ENCODE measurements at places on chromosomes 16 and 17.

DNA sequence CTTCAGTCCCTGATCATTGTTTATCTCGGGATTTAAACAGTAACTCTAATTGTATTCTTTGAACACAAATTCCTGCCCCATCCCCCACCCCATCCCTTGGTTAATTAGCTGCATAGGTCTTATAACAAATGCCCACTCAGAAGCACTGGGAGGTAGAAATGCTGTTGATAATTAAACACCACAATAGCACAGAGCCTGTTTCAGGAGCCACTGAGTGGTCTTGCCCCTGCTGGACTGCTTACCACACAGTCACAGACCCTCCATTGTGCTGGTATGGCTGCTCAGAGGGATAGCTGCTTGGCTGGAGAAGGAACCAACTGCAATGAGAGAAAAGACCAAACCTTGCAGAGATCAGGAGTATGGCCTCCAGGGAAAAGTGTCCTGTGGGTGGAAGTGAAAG lies 214.1 kb downstream of the ANKFN1 start:
- DNase-seq, result no peak

DNA sequence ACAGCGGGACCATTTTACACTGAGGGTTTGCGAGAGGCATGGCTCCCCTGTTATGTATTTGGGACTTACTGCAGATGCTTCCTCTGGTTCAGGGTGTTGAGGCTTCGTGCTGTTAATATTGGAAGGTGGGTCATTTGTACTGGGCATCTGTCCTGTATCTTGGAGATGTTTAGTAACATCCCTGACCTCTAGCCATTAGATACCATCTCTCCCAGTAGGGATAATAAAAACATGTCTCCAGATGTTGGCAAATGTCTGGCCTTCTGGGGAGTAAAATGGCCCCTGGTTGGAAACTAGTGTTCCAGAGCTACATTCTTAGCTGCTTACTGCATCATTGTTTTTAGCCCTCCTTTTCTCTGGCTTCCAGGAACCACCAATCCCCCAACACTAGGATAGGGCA lies 388.0 kb downstream of the WWOX start:
- no peak for DNase-seq

- no peak for DNase-seq
These were observed 18.7 kb upstream of the RFFL start for GRCh38 chr17:35082073-35082657.

GRCh38 chr17:64448665-64449512 lies at the start of gene MILR1:
Gene MILR1, plus strand, starts transcription at chr17:64449115. Its CDS starts 54 bp downstream, at chr17:64449169.
- DNase-seq, result no peak

DNA sequence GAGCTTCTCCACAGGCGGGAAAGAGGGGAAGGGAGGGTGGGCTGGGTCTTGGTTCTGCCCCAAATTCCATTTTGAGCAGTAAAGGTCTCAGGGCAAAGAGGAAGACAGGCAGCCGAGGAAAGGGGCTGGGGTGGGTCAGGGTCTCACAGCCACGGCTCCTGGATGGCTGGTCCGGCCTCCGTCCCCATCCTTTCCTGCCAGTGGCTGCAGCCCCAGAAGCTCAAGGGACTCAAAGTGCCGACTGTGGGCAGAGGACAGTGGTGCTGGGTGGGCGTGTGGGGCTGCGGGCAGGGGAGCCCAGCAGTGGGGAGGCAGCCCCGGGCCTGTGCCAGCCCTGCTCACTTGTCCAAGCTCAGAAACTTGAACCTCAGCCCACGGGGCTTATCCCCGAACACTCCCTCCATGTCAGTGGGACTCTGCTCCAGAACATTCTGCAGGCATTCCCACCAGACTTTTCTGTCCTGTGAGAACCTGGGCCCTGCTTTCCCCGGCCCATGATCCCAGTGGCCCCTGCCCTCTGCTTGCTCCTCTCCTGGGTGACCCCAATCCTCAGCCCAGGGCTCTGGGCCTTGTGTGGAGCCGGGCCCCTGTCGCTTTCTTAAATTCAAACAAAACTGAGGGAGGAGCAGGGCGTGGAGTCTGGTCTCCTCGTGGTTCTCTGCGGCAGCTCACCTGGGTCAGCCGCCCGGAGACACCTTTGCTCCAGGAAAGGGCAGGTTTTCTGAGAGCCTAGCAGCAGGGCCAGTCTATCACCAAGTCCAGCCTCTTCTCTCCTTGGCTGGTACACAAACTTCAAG lies 117.8 kb upstream of the METRNL start:
- no peak for DNase-seq

GRCh38 chr17:42509841-42510240 lies 26.2 kb upstream of the NAGLU start:
- DNase-seq, result no peak

- no peak for DNase-seq
These were observed at the start of gene CACNG5 for GRCh38 chr17:66834919-66835454. Gene CACNG5, plus strand, starts transcription at chr17:66835117. Its CDS starts 42,216 bp downstream, at chr17:66877333.

GRCh38 chr17:27834571-27834970 lies 34.2 kb upstream of the NOS2 start:
- no peak for DNase-seq

- no peak for DNase-seq
These were observed 14.0 kb downstream of the AARSD1 start for GRCh38 chr17:42950044-42950783.

- no peak for DNase-seq
These were observed 182.0 kb downstream of the SEC14L1 start for GRCh38 chr17:77322514-77323412.

- DNase-seq, result no peak
These were observed 30.7 kb upstream of the RPTOR start for GRCh38 chr17:80513892-80514291.

DNA sequence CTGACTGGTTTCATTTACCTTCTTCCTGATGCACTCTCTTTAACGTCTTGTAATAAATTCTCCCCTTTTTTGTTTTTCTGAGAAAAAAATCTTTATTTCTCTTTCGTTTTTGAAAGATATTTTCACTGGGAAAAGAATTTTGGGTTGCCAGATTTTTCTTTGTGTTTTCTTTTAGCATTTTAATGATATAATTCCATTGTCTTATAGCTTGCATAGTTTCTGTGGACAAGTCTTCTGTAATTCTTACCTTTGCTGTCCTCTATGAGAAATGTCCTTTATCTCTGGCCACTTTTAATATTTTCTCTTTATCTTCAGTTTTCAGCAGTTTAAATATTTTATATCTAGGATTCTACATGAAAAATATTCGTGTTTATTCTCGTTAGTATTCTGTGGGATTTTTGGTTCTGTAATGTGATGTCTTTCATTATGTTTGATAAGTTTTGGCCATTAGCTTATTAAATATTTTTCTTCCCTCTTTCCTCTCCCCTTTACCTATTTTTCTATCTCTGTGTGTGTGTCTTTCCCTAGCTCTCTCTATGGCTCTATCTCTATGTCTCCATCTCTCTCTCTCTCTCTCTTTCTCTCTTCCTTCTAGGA lies 236.5 kb downstream of the C16orf95 start:
- DNase-seq, result no peak

GRCh38 chr17:37766971-37767370 lies 22.1 kb upstream of the HNF1B start:
- no peak for DNase-seq

- DNase-seq, result no peak
These were observed 27.8 kb downstream of the SGSM2 start for GRCh38 chr17:2365132-2365531.

GRCh38 chr17:14768923-14769322 lies 468.0 kb downstream of the HS3ST3B1 start:
- DNase-seq, result no peak

DNA sequence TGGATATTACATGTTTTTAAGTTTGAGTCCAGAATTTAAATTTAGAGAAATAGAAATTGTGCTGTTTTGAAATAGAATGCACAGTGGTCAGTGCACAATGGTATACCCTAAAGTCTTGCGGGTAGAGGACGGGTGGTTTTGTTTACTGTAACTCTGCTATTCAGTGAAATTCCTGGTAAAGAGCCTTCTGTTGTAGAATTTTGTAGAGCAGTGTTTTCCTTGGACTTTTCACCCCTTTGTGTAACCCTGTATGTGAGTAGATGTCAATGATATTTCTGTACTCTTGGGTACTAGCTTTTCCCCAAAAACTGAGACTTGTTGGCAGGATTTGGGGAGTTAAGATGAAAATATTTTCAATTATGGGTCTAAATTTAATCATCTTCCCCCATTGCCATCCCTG lies 19.5 kb downstream of the IST1 start:
- DNase-seq, result no peak

- no peak for DNase-seq
These were observed at the start of gene CIBAR2 for GRCh38 chr16:85112364-85112763. Gene CIBAR2, minus strand, starts transcription at chr16:85112472. Its CDS starts 120 bp downstream, at chr16:85112352.

DNA sequence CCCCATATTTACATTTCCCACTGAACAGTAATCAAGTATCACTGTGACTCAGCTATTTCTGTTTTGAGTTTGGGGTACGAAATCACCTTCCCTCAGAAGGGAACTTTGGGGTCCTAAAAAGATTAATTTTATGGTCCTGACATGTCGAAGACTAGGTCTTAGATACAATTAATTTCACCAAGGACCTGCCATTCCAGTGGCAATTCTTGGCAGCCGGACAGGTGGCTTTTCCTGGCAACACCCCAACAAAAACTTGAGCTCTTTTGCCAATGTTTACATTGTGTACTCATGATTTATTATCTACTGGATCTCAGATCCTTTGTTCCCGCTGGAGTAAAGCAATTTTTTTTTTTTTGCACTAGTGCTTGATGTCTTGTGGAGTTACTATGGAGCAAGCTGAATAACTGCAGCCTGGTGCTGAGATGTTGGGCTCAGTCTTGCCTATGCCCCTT lies 14.4 kb downstream of the SLFN5 start:
- no peak for DNase-seq

DNA sequence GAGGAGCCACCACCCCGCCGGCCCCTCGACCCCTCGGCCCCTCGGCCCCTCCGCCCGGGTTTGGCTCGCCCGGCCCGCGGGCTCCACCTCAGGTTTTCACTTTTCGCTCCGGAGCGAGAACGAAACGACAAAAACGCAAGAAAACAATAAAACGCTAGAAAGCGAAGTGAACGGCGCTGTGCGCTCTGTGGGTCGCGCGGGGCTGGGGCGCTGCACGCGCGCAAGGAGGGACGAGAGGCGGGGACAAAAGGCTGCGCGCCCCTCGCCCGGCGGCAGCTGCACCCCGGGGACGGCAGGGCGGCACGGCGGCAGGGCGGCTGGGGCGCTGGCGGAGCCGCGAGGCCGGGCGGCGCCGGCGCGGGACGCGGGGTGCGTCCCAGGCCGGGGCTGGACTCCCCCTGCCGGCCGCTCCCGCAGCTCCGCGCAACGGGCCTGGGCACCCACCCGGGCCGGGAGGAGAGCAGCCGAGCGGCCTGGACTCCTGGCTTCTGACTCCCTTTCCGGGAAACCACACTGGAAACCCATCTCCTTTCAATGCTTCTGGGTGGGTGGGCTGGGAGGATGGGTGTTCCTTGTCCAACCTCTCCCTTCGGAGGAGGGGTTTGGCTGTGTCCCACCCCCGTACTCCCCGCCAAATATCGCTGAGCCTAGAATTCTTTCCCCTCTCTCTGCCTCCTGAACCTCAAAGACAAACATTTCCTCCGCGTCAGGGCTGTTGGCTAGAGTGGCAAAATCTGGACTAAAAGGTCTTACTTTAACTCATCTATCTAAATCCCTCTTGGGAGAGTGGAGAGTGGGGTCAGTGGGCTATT lies 9.9 kb downstream of the TBX2 start:
- DNase-seq, result peak; percentile 49

DNA sequence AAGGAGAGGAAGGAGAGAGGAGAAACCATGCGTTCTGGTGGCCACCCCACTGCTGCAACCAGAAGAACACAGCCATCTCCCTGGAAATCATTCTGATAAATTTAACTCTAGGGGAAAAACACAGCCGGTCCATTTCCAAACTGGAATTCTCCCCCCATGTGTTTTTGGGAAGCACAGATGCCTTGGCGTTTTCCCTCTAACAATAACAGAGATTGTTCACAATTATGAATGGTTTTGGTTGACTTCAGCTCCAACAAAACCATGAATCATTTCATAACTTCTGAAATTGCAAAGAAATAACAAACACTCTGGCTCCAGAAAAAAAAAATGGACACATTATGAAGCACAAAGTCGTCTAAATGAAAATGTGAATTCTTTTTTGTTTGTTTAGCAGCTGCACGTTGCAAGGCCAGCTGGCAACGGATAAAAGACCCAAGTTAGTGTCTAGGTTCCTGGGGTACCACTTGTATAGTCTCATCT lies 46.2 kb downstream of the GNAO1 start:
- no peak for DNase-seq

- DNase-seq, result no peak
These were observed 370.0 kb downstream of the KCNJ2 start for GRCh38 chr17:70539132-70539924.

- DNase-seq, result no peak
These were observed 12.9 kb downstream of the LPCAT2 start for GRCh38 chr16:55521792-55522191.

GRCh38 chr16:59432896-59433295 lies 698.8 kb upstream of the GOT2 start:
- DNase-seq, result no peak

GRCh38 chr17:45792995-45793755 lies 9.1 kb downstream of the CRHR1 start:
- DNase-seq, result no peak

- peak; percentile 86 for DNase-seq
These were observed 5.2 kb upstream of the OR1F1 start for GRCh38 chr16:3182608-3183444.

DNA sequence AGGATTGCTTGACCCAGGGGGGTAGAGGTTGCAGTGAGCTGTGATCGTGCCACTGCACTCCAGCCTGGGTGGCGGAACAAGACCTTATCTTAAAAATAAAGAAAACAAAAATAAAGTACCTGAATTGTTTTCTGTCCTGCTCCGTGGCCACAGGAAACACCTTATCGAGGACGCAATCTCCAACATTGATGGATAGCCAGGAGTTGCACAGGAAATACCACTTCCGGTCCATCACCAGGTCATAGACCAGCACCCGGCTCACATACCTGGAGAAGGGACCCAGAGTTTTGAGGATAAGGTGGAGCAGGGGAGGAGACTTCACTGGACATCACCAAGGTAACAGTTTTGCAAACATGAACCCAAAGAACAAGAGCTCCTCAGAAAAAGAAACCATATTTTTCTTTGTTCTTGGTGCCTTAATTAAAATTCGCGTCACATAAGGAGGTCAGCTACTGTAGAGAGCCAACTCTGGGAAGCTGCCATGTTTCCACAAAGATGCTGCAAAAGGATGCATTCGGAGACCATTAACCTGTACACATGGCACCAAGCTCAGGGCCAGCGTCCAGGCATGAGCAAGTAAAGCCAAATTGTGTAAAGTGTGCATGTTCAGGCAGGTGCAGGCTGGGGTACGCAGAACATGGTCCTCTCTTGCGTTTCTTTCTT lies 55.6 kb upstream of the GCSH start:
- DNase-seq, result no peak

Data from activated CD4-positive, alpha-beta T cell treated with anti-CD3 and anti-CD28 coated beads for 48 hours (primary cell).